ENCODE measurements at places on chromosomes 13 and 19.

- no peak for DNase-seq
These were observed 6.8 kb upstream of the SCN1B start for GRCh38 chr19:35023428-35023827.

DNA sequence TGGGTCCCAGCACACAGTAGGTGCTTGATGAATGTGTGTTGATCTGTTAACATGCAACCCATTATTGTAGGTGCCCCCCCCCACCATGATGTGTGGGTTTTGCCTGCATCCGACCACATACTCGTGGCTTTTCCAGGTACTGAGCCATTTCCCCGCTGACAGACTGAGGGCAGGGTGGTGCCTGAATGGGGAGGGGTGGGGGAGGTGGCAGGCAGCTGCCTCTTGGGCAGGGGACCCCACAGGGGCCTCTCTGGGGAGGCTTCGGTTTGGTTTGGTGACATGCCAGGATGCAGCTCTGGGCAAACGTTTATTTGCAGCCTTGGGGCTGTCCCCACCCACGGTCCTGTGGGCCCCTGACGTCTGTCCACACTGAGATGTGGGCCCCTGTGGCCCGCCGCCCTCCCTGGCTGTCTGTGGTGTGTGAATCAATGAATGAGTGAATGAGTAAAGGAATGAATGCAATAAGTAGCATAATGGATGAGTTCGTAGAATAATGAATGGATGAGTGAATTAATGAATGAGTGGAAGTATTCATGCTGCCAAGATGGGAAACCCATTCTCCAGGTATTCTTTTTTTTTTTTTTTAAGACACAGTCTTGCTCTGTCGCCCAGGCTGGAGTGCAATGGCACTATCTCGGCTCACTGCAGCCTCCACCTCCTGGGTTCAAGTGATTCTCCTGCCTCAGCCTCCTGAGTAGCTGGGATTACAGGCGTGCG, 9.0 kb upstream of the JUND start:
- no peak for DNase-seq

DNA sequence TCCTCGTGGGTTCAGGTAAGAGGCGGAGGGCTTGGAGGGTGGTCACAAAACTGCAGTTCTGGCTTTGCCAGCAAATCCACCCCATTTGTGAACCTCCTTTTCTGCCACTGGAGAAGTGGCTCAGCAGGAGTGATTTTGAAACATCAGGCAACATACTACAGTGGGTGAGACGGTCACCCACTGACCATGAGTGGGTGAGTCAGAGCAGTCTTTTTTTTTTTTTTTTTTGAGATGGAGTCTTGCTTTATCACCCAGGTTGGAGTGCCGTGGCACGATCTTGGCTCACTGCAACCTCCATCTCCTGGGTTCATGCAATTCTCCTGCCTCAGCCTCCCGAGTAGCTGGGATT, 3.0 kb downstream of the TOMM40 start:
- no peak for DNase-seq

DNA sequence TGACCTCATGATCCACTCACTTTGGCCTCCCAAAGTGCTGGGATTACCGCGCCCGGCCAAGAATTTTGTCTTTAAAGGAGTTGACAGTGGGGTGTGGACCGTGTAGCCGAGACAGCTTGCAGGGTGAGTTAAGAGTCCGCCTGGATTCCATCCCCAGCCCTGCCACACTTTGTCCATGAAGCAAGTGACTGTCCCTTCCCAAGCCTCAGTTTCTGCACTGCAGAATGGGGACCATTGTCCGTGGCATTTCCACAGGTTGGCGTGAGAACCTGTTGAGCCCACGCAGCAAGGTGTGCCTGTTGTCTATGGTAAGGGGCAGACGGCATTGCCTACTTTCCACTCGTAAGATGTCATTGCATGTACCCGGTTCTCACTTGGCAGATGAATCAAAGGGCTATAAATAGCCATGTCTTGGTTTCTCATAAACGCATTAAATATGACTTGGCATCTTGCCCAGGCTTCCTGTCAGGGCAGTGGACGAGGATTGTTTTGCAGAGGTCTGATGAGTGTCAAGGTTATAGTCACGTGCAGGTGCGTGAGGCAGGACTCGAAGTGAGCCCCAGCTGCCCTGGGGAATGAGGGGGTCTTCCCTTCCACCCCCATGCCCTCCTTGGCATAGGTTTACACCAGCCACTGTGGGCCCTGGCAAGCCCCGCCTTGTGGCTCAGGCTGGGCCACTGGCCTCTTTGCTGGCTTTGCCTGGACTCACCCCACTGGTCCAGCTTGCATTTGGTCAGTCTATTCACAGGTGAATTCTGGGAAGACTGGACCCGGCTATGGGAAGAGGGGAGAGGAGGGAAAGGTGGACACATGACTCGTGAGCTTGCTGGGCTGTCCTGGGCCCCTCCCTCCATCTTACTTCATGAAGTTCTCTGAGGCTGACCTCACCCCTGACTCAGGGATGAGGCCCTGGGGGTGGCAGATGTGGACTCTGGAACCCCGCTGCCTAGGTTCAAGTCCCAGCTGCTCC, 14.6 kb downstream of the FAM187B start:
- peak; percentile 16 for DNase-seq

DNA sequence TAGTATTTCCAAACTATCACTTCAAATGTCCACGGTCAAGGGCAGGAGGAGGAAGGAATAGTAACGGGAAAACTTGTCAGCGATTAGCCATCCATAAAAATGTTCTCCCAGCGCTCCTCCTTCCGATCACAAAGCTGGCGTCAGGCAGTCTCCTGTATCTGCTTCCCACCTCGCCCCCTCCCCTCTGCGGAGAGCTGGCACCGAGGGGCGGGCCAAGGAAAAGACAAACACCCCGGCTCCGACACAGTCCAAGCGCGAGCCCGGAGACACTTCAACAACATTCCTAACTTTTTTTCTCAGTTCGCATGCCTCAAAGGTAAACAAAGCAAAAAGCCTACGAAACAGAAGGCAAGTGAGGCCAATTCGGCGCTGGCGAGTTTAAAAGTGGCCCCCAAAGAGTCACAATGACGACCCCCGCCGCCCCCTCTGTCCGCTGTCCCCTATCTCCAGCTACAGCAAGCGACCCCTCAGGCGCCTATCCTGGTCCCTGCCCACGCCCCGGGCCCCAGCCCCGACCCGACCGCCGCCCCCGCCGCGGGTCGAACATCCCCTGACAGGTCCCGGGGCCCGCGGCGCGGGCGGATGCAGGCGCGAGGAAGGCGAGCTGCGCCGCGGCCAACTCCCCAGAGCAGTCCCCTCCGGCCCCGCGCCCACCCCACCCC, 736 bp downstream of the SMAD9 start:
- DNase-seq, result peak; percentile 24

GRCh38 chr19:9431475-9431874, 3.9 kb downstream of the ZNF266 start:
- peak; percentile 13 for DNase-seq

GRCh38 chr19:4553775-4554174, 5.7 kb downstream of the SEMA6B start:
- no peak for DNase-seq

GRCh38 chr13:104648291-104648690, 1582.1 kb upstream of the SLC10A2 start:
- DNase-seq, result no peak

DNA sequence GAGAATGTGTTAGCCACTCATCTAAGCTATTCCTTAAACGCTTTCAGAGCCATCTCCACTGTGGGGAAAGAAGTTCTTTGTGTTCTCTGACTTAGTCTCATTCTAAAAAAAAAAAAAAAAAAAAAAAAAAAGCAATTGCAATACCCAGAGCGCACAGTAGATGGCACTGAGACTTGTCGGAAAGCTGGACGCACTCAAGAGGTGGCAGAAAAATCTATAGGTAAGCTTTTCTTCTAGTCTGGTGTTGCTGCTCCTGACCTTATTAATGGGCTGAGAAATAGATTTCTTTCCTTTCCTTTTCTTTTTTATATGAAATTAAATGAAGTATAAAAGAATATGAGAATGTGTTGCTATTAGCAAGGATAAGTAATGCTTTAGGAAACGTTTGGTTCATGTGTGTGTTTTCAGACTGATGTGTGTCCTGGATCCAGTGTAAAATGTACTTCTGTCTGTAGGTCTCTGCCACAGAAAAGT, 4.7 kb upstream of the GJB2 start:
- peak; percentile 79 for DNase-seq

- DNase-seq, result peak; percentile 25
These were observed 600 bp downstream of the UBE2S start for GRCh38 chr19:55406826-55407549.
